Peyer's patch (tissue), 4 donors: ENCODE measurements at places on chromosomes 3 and 15. TPM values are rescaled to one million over a fixed set of nuclear protein-coding genes. Genes with fewer than 3 reads are reported as not detected.

GRCh38 chr3:16319307-16319706, 54.3 kb downstream of the OXNAD1 start:
- no peaks in the 10 kb centered on the region for H3K27me3 ChIP-seq
- no peaks in the 10 kb centered on the region for H3K4me1 ChIP-seq
- H3K36me3 ChIP-seq = no peaks in the 10 kb centered on the region
- DNase-seq = peak; percentile 72
- no peak overlapping the region for H3K4me3 ChIP-seq

DNA sequence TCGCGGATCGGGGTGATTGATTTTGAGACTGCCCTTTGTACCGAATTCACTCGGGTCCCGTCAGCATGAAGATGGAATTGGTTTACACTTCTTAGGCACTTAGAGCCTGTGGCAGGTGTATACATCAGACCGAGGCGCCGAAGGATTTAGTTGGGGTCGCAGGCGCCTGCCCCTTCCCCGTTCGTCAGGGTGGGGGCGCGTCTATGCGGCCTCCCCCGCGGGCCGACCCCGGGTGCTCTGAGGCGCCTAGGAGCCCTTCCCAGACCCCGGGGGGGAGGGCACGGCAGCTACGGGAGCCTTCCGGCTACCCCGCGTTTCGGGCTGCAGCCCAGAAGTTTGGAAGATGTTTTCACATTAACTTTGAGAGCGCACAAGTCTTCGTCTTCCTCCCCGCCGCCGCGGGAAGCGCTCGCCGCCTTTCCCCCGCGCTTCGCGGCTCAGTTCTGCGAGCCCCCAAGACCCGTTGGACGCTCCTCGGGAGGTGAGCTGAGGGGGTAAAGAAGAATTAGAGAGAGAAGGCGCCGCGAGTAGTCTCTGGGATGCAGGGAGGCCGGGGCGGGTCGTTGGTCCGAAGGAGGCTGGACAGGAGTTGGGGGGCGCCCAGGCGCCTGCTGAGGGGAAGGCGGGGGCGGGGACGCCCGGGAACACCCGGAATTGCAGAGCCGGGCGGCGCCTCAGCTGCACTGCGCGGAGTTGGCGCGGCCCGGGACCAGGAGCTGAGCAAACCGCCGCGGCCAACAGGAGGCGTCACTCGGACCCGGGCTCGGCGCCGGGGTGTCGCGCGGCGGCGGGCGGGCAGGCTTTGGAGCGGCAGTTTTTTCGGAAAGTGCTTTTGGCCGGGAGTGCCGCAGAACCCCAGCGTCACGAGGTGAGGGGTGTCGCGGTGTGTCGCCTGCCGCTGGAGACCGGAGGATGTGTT, 780 bp downstream of the TIPARP start:
- peak overlapping the region; percentile 94 for H3K27ac ChIP-seq
- peak; percentile 74 for DNase-seq
- H3K36me3 ChIP-seq = no peaks in the 10 kb centered on the region
- H3K4me1 ChIP-seq = no peaks in the 10 kb centered on the region
- H3K4me3 ChIP-seq = peak overlapping the region; percentile 81

GRCh38 chr3:113263020-113263419, 51.7 kb downstream of the BOC start:
- DNase-seq = no peak
- H3K36me3 ChIP-seq = no peaks in the 10 kb centered on the region
- H3K27ac ChIP-seq = no peak overlapping the region
- H3K4me3 ChIP-seq = no peak overlapping the region
- no peaks in the 10 kb centered on the region for H3K27me3 ChIP-seq

DNA sequence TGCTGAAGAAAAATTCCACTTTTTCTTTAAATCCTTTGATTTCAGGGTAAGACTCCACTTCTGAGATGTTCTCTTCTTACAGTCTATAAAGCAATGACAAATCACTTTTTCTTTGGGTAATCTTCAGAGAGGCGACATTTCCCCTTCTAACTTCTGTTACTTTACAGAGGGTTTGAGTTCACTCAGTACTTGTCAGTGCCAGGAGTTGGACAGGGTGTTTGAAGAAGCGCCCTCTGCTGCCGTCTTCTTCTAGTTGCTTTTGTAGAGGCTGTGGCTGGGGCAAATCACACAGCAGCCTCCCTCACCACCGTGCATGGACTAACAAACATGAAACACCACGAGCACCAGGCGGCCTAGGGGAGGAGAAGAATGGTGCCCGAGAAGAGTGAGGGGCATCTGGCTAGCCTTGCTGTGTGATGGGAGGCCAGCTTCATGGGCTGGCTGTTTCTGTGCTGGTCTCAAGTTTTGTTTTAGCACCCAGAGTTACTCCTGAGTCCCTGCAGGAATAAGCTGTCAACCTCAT, at the start of gene CD80:
TSS of gene CD80 (minus strand) at position 174 of the 523 bp plus-strand sequence. CDS start 1,886 bp downstream, outside the sequence.
- no peak within 1 kb of the TSS for H3K27ac ChIP-seq
- H3K4me3 ChIP-seq = no peak within 1 kb of the TSS
- DNase-seq = peak; percentile 82

GRCh38 chr3:99639579-99639978, 1.2 kb downstream of the COL8A1 start:
- no peaks in the 10 kb centered on the region for H3K27me3 ChIP-seq
- H3K4me1 ChIP-seq = peaks cover 10% of the 10 kb centered on the region
- no peaks in the 10 kb centered on the region for H3K36me3 ChIP-seq
- no peak for DNase-seq

- DNase-seq = no peak
- H3K27me3 ChIP-seq = no peaks in the 10 kb centered on the region
- H3K4me3 ChIP-seq = no peak overlapping the region
- H3K4me1 ChIP-seq = no peaks in the 10 kb centered on the region
- no peak overlapping the region for H3K27ac ChIP-seq
Measured at GRCh38 chr3:181623924-181624694, 87.6 kb upstream of the SOX2 start.

DNA sequence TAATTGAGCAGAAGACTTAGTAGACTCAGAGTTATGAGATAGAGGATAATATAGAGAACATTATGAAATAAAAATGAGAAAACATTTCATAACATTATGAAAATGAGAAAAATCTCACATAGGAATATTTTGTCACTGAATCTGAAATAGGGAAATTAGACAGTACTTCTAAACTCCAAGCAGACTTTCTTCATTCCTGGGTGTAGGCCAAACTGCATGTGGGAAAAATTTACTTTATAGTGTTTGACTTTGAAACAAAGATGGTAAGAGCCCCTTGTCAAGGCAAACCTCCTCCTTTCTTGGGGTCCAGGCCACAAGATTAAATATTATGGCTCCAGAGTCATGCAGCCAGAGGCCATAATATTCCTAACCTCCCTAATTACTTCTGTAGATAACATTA, 6.7 kb upstream of the OR5H14 start:
- no peak overlapping the region for H3K4me3 ChIP-seq
- no peak overlapping the region for H3K27ac ChIP-seq
- H3K36me3 ChIP-seq = no peaks in the 10 kb centered on the region
- H3K4me1 ChIP-seq = no peaks in the 10 kb centered on the region
- no peak for DNase-seq

DNA sequence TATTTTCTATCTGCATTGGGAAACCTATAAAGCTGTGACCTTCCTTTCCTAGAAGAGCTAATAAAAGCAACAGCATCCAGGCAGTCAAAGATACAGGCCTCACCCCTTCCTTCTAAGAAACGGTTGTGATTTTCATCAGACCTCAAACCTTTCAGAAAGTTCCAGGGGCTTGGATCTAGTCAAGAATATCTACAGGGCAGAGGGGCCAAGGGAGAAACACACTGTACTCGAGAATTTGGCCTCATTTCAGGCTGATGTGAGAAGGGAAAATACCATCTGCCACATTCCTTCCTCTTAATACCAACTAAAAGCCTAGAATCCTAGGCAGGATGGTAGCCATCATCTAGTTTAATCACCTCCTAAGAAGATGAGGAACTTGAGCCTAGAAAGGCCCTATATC, 24.5 kb upstream of the BCL6 start:
- DNase-seq = no peak
- no peaks in the 10 kb centered on the region for H3K27me3 ChIP-seq
- H3K4me3 ChIP-seq = no peak overlapping the region
- no peak overlapping the region for H3K27ac ChIP-seq

DNA sequence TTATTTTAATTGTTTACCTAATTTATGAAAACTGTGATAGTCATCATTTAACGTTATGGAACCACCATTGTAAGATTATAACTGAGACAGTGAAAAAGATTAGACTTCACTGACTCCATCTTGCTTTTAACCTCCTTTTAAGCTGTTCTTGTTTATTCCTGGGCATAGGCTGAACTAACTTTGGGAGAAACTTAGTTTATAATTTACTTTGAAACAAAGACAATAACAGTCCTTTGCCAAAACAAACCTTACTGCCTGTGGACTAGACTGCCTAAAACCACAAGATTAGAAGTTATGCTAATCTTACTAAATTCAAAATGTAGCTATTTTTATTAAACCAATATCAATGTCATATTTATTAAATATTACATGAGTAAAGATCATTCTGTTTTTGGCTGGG, 44.3 kb upstream of the TMEM45A start:
- no peak overlapping the region for H3K27ac ChIP-seq
- H3K27me3 ChIP-seq = no peaks in the 10 kb centered on the region
- H3K4me3 ChIP-seq = no peak overlapping the region
- no peak for DNase-seq
- H3K36me3 ChIP-seq = no peaks in the 10 kb centered on the region
- H3K4me1 ChIP-seq = no peaks in the 10 kb centered on the region

GRCh38 chr3:146044046-146044445, 116.9 kb downstream of the PLOD2 start:
- H3K27ac ChIP-seq = no peak overlapping the region
- DNase-seq = no peak
- H3K4me1 ChIP-seq = no peaks in the 10 kb centered on the region
- no peak overlapping the region for H3K4me3 ChIP-seq
- no peaks in the 10 kb centered on the region for H3K27me3 ChIP-seq

GRCh38 chr15:66901336-66902100, 163.9 kb upstream of the SMAD3 start:
- H3K4me1 ChIP-seq = no peaks in the 10 kb centered on the region
- no peaks in the 10 kb centered on the region for H3K27me3 ChIP-seq
- H3K4me3 ChIP-seq = no peak overlapping the region
- no peaks in the 10 kb centered on the region for H3K36me3 ChIP-seq

DNA sequence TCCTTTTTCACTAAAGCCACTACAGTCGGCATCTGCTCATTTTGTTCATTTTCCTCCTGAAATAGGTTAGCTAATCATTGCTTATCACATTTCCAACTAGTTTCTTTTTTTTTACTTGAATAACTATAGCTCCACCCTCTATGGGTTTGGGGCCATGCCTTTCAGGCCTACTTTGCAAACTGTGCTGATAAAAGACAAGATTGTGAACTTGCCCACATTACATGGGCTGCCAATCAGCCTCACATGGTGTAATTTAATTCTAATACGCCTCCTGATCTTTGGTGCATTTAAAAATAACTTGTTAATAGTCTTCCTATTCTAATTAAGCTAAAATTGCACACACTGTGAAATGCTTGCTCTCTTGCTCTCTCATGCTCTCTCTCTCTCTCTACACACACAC, 90.5 kb downstream of the TGFBR2 start:
- H3K36me3 ChIP-seq = no peaks in the 10 kb centered on the region
- H3K4me1 ChIP-seq = no peaks in the 10 kb centered on the region
- H3K27me3 ChIP-seq = no peaks in the 10 kb centered on the region
- no peak for DNase-seq
- H3K27ac ChIP-seq = no peak overlapping the region
- no peak overlapping the region for H3K4me3 ChIP-seq

GRCh38 chr3:37190667-37191066, 16.3 kb upstream of the LRRFIP2 start:
- no peaks in the 10 kb centered on the region for H3K36me3 ChIP-seq
- no peak for DNase-seq
- H3K27ac ChIP-seq = no peak overlapping the region
- H3K4me3 ChIP-seq = no peak overlapping the region
- H3K27me3 ChIP-seq = no peaks in the 10 kb centered on the region

DNA sequence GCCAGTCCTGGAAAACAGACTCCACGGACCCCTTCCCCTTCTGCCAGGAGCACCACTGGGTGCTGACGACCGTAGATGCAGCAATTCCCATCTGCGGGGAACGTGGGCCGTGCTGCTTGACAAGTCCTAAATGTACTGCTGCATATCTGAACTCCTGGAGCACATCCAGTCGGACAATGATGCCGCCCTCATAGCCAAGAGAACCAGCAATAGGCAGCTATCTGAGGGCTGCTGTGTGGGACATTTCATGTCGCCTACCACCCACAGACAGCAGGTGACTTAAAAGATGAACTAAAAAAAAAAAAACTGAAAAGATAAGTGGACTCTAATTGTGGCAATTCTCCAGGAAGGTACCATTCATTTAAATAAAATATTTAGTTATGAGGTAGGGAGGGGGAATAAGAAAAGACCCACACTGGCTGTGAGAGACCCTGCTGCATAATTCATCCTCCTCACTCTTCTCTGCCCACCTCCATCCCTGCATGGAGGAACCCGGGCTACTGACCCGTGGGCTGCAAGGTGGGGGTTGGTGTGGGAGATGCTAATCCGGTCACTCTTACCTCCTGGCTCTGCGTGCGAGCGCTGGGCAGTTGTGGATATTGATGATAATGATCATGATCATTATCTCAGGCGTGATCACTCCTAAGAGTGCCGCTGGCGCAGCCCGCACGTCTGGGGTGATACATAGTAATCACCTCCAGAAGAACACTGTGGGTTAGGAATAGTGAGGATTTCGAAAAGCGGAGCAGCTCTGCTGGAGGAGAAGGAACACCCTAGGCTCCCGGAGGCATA, 28.3 kb downstream of the ALS2CL start:
- no peak overlapping the region for H3K27ac ChIP-seq
- no peaks in the 10 kb centered on the region for H3K4me1 ChIP-seq
- no peak for DNase-seq

- no peak overlapping the region for H3K27ac ChIP-seq
- H3K36me3 ChIP-seq = no peaks in the 10 kb centered on the region
- H3K4me1 ChIP-seq = no peaks in the 10 kb centered on the region
- no peak for DNase-seq
- H3K4me3 ChIP-seq = no peak overlapping the region
Measured at GRCh38 chr3:36941162-36941561, 3.7 kb downstream of the TRANK1 start.

- H3K27me3 ChIP-seq = no peaks in the 10 kb centered on the region
- no peak for DNase-seq
- no peak overlapping the region for H3K4me3 ChIP-seq
- no peaks in the 10 kb centered on the region for H3K36me3 ChIP-seq
- H3K4me1 ChIP-seq = no peaks in the 10 kb centered on the region
Measured at GRCh38 chr3:126105691-126106187, 21.8 kb upstream of the SLC41A3 start.

The ARF4 gene
- 35.4 TPM for total RNA-seq

The TTC23 gene
- 32.2 TPM for total RNA-seq

The CHRNA3 gene
- total RNA-seq = 1.2 TPM

The ARHGEF3 gene
- total RNA-seq = 40.4 TPM

The P2RY12 gene
- total RNA-seq = 1.7 TPM

The WDR72 gene
- not detected for total RNA-seq

The CLDN16 gene
- total RNA-seq = not detected

The GOLGA8K gene
- not detected for total RNA-seq

The GOLGA6L7 gene
- not detected for total RNA-seq

The FBXW12 gene
- not detected for total RNA-seq

The SNUPN gene
- total RNA-seq = 32.2 TPM

The RHCG gene
- not detected for total RNA-seq

The CD80 gene
- not detected for total RNA-seq
